ENCODE measurements at places on chromosomes 11 and 22. TPM values are rescaled to one million over a fixed set of nuclear protein-coding genes. Genes with fewer than 3 reads are reported as not detected.

UCP3 gene
- 0.48 TPM for total RNA-seq

CRYBB3 gene
- total RNA-seq, result not detected

SCN3B gene
- total RNA-seq, result 0.04 TPM

LRRC32 gene
- total RNA-seq, result not detected

CEP126 gene
- 1.2 TPM for total RNA-seq

PEX16 gene
- total RNA-seq, result 20.4 TPM

LRRN4CL gene
- 0.41 TPM for total RNA-seq

PAMR1 gene
- total RNA-seq, result 0.68 TPM

FKBP2 gene
- total RNA-seq, result 84.0 TPM

OR5B17 gene
- not detected for total RNA-seq

LRRC74B gene
- total RNA-seq, result not detected

DNAJB7 gene
- not detected for total RNA-seq

RFPL1 gene
- not detected for total RNA-seq

PGGHG gene
- total RNA-seq, result 12.3 TPM

CHRM1 gene
- total RNA-seq, result not detected

CHADL gene
- total RNA-seq, result 0.82 TPM

SLC37A2 gene
- 14.9 TPM for total RNA-seq

HSPB2 gene
- not detected for total RNA-seq

TSPAN32 gene
- not detected for total RNA-seq

OR2AG1 gene
- total RNA-seq, result not detected

OR8G1 gene
- total RNA-seq, result not detected

OR5P2 gene
- 0.07 TPM for total RNA-seq

MRGPRX3 gene
- 0.65 TPM for total RNA-seq

NRXN2 gene
- total RNA-seq, result not detected

JHY gene
- 4.0 TPM for total RNA-seq

C22orf42 gene
- total RNA-seq, result not detected

KRTAP5-8 gene
- not detected for total RNA-seq

OR4D5 gene
- total RNA-seq, result not detected

CYB5R3 gene
- 127 TPM for total RNA-seq

P2RY2 gene
- total RNA-seq, result 6.3 TPM

ALDH3B2 gene
- total RNA-seq, result 0.14 TPM

All from foreskin keratinocyte (primary cell).